Central memory CD8-positive, alpha-beta T cell (primary cell): ENCODE measurements at places on chromosomes 16 and 17.

DNA sequence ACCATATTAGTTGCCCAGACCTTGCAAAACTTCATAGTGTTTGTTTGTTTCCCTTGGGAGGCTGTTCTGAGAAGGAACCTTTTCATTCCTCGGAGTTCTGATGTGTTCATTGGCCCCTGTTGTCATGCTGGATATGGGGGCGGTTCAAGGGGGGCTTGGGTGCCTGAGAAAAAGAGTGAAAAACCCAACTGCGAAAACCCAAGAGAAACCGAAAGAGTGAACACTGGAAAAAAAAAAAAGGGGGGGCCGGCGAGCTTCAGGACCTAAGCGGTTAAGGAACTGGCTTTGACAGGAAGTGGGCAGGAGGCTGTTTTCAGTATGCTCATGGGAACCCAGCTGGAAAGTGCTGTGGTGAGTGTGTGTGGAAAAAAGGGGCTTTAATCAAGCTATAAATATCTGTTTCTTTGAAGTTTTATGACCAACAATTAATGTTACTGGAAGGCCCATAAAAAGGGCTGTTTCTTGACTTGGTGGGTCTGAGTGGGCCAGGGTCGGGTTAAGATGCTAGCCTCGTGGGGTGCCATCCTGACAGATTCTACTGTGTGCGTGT is 510.7 kb downstream of the MAF start:
- DNase-seq, result peak; percentile 27

- DNase-seq, result no peak
Observed at GRCh38 chr16:3481696-3482658, 13.3 kb downstream of the C16orf90 start.

GRCh38 chr16:2036200-2036966 is 9.7 kb downstream of the NHERF2 start:
- no peak for DNase-seq

DNA sequence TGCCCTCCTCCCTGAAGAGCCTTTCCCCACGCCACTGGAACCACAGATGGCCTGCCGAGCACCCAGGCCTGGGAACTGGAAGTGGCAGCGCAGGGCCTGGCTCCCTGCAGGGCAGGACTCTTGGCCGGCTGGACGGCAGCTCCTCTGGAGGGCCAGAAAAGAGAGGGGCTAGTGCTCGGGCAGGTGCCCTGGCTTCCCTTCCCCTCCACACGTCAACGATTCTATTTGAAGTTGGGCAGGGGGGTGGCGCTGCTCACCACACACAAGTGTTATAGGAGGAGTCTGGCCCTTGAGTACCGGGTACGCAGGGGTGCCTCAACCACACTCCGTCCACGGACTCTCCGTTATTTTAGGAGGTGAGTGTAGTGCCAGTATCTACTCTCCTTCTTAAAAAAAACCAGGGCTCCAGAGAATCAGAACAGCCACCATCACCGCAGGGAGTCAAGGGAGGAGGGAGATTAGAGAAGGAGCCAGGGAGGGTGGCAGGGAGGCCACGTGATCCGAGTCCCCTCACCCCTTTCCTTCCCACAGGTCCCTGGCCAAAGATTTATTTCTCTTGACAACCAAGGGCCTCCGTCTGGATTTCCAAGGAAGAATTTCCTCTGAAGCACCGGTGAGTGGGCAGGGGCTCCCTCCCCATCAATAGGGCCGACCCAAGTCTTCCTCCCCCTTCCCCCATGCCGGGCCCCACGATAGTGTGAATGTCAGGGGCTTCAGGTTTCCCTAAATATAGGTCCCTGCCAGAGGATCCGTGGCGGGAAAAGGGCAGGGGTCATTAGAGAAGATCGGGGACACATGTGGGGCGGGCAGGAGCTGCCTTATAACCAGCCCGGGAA is 1.4 kb upstream of the ALDOA start:
- peak; percentile 35 for DNase-seq

GRCh38 chr16:4609200-4610010 is 5.3 kb downstream of the UBALD1 start:
- DNase-seq, result no peak

DNA sequence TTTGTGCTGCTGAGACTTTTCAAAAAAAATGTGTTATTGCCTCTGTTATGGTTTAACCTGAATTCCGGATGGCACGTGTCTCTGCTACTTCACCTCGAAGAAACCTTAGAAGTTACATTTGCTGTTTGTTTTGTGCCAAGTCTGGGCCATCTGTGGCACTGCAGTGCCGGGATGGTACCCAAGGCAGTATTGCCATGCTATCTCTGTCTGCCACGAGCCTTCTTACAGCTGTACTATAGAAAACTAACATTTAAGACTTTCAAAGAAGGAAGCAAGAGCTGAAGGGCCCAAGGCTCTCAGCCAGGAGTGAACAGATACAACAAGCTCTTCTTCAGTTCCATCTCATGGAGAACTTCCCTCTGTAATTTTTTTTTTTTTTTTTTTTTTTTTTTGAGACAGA is 73.7 kb upstream of the NOL11 start:
- DNase-seq, result no peak

DNA sequence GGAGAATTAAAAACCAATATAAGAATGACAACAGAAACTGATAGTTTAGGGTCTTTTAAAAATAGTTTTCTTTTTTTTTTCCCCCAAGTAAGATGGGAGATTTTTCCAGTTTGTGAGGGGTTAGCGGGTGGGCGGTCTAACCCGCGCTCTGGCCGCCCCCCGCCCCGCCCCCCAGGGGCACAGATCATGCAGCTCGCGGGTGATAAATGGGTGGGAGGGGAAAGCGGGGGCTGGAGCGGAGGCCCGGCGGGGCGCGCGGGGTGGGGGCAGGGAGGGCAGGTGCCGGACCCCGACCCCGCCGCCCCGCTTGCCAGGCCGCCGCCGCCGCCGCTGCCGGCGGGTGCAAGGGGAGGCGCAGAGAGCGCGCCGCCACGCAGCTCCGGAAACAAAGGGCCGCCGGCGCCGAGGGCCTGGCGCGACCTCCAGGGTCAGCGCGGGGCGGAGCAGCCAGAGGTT is 60.1 kb upstream of the GSE1 start:
- DNase-seq, result no peak

DNA sequence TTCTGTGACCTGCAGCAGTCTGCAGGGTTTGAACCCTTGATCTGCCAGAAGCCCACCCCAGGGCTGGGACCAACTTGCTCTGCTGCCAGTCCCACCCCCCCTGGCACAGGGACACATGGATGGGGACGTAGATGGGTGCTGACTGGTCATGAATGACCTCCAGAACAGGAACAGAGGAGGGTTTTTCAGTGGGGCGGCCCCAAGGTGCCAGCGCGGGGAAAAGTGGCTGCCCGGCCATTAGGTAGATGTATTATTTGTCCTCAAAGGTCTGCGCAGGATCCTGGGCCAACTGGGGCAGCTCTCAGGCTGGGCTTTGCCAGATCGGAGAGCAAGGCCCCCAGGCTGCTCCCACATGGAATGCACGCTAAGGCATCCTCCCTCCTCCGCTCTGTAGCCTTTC is 265.2 kb upstream of the TNRC6C start:
- DNase-seq, result no peak
